Activated CD4-positive, alpha-beta memory T cell treated with anti-CD3 and anti-CD28 coated beads, Interleukin-2, amount 10 ng/mL, durations not matched to agents 7 days and 5 days (primary cell): ENCODE measurements at places on chromosomes 16 and 17.

DNA sequence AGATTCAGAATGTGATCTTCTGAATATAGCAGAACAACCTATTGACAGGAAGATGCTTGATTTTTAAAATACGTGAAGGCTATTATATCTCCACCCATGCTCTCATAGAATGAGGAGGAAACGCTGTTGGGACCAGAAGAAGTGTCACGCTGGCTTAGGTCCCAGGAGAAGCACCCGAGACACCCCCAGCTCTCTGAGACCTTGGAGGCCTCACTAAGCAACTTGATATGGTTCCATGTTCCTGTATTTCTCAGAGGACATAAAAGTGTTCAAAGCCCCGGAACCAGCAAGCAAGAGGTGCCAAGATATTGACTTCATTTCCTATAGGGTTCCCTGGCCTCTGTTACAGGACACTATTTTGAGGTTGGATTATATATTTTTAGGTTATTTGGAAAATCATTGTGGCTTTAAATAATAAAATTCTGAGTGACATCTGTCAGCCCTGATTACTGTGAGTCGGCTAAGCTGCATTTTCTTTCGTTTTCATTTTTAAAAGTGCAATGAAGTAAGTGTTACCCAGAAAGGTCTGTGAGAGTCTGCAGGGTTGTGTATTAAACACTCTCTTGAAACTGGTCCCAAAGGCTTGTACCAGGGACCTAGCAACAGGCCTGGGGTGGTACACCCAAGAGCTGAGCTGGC is 400.0 kb downstream of the SOX9 start:
- no peak for DNase-seq

DNA sequence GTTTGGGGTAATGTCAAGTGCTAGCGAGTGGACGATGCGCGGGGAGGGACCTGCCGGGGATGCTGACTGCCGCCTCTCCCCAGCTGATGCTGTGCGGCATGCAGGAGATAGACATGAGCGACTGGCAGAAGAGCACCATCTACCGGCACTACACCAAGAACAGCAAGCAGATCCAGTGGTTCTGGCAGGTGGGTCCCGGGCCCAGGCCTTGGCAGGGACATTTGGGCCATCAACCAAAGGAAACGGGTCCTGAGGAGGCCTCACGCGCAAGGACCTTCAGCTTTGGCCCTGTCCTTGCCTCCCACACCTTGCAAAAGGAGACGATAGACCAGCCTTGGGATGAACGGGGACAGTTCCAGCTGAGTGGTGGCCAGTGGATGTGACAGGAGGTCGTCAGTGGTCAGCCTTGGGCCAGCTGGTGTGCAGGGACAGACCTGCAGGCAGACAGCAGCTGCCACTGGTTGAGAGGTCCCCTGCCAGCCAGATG is 13.6 kb upstream of the CLEC18A start:
- no peak for DNase-seq

- DNase-seq: no peak
Measured at GRCh38 chr17:47649972-47650524, 329 bp downstream of the KPNB1 start.

GRCh38 chr16:85605051-85605911 is 7.8 kb upstream of the GSE1 start:
- no peak for DNase-seq

DNA sequence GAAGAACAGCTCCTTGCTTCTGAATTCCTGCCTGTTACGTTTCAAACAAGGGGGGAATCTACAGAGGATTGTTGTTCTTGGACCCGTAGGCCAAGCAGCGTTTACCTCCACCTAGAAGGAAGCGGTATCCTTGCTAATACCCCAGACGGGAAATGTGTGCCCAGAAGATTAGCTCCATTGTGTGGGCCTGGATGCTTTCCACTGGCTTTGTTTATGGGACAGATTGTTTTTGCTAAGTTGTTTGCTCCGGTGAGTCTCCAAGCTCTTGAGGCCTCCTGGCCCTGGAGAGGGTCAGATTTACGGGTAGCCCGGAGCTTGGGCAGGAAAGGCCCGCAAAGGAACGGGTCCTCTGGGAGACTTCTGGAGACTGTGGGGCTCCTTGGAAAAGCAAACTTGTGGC is 28.4 kb upstream of the MRTFB start:
- DNase-seq: no peak

- no peak for DNase-seq
Measured at GRCh38 chr17:1150863-1151600, 28.7 kb downstream of the ABR start.

DNA sequence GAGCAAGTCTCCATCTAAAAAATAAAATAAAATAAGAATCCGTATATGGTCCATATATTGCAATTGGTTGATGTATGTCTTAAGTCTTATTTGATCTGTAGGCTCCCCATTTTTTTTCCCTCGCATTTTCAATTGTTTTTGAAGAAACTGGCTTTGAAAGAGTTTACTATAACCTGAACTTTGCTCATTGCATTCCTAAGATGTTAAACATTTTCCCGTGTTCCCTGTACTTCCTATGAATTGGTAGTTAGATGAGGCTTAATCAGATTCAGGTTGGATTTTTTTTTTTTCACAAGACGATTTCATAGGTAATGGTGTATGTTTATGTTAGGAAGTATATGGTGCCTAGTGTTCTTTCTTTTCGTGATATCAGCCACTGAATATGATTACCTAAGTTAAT is 3.3 kb downstream of the LRRC36 start:
- DNase-seq: no peak

GRCh38 chr17:50051082-50051576 is 4.8 kb upstream of the ITGA3 start:
- peak; percentile 78 for DNase-seq

DNA sequence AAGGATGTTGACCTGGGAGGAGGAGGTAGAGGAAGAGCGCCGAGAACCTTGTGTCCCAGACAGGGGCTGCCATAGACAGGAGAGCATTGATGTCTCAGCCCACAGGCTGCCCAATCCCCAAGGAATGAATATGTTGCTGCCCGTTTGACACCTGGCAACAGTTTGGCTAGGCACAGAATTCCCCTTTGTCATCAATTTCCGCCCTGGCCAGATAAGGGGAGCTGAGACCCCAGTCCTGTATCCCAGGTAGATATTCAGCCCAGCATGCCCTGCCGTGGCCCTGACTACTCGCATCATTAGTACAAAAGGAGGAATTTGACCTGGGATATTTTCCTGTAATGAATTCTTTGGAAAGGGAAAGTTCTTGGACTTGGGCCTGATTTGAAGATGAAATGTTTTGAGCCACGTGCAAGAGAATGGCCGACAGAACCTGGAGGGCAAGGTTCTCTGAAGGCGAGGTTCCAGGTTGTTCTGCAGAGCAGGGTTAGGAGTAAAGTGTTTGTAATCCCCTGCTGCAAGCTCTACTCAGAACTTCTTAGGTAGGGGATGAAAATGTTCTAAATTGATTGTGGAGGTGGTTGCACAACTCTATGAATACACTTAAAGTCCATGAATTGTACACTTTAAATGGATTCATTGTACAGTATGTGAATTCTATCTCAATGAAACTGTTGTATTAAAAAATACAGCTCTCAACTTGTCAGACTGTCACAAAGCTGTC is 108.8 kb downstream of the SOCS1 start:
- DNase-seq: no peak

DNA sequence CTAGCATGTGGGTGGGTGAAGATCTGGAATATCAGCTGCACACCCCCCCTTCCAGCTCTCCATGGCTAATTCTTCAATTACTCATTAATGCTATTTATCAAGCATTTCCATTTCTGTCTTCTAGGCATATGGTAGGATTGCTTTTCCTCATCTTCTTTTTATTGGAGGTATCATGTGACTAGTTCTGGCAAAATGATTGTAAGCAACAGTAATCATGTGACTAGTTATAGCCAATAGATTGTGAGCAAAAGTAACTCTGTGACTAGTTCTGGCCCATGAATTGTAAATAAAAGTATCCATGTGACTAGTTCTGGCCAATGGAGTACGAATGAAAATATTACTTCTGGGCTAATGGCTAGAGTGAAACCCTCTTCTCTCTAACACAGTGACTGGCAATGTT is 107.0 kb upstream of the TMEM132E start:
- no peak for DNase-seq

- peak; percentile 61 for DNase-seq
Measured at GRCh38 chr17:45225051-45225700, 3.5 kb downstream of the FMNL1 start.

DNA sequence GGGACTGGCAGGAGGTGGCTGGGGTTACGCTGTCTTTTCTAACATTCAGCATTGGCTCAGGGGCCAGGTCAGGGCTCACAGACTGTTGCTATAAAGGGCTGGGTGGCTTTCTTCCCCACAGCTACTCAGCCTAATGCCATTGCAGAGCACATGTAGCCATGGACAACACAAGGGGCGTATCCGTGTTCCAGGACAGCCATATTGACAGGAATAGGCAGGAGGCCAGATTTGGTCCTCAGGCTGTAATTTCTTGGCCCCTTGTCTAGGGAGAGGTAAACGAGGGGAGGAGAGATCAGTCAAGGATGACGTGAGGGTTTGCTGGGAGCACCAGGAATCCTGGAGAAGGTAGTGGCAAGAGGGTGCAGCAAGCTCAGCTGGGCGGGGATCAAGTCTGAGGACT is 21.2 kb upstream of the MYO15B start:
- no peak for DNase-seq

DNA sequence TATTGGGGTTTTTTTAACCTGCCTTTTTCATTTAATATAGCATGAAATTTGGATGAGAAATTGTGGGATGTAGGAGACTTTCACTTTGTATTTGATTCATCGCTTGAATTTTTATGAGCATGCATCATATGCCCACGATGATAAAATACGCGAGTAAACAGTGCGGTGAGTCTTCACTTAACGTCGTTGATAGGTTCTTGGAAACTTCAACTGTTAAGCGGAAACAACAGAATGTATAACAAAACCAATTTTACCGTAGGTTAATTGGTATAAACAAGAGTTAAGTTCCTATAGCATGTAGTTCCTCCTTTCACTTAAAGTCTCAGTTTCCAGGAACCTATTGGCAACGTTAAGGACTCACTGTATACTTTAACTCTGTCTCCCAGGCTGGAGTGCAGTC is 28.7 kb downstream of the MMP15 start:
- no peak for DNase-seq

DNA sequence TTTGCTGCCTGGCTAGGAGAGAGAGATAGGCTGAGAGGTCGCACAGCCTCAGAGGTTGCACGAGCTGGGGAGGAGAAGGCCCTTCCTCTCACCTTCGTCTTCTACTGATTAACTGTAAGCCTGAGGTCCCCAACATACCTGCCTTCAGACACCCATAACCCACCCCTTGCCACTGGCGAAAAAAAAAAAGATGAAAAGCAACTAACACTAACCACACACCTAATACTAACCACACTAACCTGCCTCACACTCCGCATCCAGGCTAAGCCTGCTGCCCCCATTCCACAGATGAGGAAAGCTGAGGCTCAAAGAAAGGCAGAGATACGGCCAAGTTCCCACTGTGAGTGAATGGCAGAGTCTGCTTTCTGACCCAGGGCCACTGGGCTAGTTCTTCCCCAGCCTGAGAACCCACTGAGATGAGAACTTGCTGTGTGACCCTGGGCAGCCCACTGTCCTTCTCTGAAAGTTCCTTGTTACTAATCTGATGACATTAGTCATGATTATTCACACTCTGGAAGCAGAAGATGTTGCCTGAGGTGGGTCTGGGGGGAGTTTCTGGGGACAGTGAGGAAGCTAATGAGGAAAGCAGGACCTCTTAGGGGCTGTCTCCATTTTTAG is 4.6 kb downstream of the IL21R start:
- no peak for DNase-seq

DNA sequence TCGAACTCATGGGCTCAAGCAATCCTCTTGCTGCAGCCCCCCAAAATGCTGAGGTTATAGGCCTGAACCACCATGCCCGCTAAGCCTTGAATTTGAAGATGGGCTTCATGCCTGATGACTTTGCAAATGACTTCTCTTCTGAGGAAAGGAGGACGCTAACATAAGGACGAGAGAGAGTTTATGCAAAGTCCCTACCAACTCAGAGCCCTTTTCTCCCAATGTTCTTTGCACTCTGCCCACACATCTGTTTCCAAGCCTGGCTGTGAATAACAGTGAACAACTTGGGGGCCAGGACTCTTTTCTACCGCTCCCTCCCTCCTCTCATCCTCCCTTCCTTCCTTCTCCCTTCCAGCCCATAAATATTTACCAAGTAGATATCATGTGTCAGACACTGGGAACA is 8.5 kb upstream of the NPIPB2 start:
- no peak for DNase-seq

- DNase-seq: no peak
Measured at GRCh38 chr17:5672815-5673430, 88.6 kb upstream of the NLRP1 start.

DNA sequence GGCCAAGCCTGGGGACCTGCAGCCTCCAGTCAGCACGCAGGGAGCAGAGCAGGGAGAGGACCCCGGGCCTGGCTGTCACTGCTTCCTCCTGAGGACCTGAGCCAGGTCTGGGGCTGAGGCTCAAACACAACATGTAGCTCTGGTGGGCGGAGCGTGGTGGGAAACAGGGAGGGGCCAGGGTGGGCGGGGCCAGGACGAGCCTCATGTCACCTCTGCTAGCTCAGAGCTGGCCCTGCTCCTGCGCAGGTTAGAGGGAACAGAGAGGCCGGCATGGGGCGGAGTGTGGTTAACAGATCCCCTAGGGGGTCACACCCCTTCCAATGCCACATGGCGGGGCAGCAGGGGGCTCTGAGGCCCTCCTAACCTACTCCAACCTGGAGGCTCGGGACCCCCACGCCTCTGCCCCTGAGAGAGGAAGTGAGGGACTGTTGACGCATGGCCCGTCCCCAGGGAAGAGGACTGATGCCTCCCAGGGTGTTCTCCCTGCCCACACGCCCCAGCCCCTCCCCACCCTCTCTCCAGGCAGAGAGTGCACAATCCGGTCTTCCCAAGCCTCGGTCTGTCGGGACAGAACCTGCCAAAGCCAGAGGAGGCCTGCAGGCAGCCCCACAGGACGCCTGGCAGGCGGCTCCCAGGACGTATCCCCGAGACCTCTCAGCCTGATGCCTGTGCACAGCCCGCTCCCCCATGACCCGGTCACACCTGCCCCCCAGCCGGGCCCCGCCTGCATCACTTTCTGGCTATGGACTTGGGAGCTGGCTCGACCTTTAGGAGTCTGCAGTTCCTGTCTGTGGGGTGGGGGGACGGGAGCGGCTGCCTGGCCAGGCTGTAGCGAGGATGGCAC is 15.2 kb downstream of the PIEZO1 start:
- peak; percentile 34 for DNase-seq

DNA sequence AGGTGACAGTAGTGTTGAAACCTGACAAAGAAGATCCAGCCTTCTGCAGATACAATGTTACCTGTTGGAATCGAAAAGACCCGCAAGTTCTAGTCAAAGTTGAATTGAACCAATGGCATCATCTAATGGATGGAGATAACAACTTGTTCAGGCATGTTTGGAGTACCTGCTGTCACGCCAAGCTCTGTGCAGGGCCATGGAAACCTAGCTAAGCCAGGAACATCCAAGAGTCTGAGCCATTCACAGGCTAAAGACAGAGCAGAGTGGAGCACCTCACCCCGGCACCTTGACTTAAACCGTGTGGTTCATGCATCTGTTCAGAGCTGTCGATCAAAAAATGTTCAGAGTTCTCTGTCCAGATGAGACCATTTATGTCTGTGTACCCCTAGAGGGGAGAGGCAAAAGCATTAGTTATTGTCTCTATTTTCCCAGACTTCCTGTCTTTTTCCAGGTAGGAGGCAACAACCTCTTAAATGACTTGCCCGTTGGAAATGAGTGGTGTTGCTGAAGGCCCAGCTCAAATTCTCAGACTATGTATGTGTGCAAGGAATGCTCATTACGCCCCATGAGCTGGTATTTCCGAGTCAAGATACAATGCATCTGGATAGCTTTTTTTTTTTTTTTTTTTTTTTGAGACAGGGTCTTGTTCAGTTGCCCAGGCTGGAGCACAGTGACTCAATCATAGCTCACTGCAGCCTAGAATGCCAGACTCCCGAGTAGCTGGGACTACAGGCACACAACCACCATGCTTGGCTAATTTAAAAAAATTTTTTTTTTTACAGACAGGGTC is 44.9 kb upstream of the XYLT1 start:
- no peak for DNase-seq
